ENCODE measurements at places on chromosomes 12 and 14. TPM values are rescaled to one million over a fixed set of nuclear protein-coding genes. Genes with fewer than 3 reads are reported as not detected.
A peak's percentile ranks its signal among the peaks of the same experiment; 100 is the strongest.

DNA sequence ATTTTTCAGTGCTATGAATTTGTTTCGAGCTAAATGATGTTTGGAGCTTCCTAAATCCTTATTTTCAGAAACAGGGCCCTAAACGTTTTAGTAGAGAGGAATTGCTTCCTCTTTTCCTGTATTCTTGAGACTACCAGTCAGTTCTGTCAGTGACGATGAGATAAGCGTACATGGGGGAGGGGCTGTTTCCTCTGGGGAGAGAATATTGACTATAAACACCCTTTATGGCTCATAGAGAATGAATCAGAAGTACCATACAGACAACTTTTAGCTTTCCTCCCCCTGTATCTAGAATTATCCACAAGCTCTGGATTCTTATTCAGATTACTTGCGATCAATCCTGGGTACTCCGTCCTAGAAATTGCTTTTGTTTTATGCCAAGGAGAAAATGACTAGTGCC lies 5.1 kb downstream of the TBK1 start:
- H3K4me3 ChIP-seq, result no peak overlapping the region
- no peaks in the 10 kb centered on the region for H3K27me3 ChIP-seq
- H3K4me1 ChIP-seq, result peaks cover 42% of the 10 kb centered on the region
- DNase-seq, result no peak
- peak overlapping the region; percentile 68 for H3K27ac ChIP-seq

GRCh38 chr12:78171061-78171460 lies 340.4 kb downstream of the NAV3 start:
- H3K27me3 ChIP-seq, result no peaks in the 10 kb centered on the region
- no peak for DNase-seq
- no peaks in the 10 kb centered on the region for H3K36me3 ChIP-seq
- H3K27ac ChIP-seq, result no peak overlapping the region
- H3K4me1 ChIP-seq, result no peaks in the 10 kb centered on the region

Gene LBHD2
- total RNA-seq, result not detected

Gene ACTN1
- total RNA-seq, result 56.1 TPM

DNA sequence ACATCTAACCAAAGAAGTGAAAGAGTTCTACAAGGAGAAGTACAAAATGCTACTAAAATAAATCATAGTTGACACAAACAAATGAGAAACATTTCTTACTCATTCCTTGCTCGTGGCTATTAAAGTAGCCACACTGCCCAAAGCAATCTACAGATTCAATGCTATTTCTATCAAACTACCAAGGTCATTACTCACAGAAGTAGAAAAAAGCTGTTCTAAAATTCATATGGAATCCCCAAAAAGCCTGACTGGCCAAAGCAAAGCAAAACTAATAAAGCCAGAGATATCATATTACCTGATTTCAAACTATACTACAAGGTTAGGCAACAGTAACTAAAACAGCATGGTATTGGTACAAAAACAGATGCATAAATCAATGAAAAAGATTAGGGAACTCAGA lies 305.6 kb downstream of the RPAP3 start:
- H3K27me3 ChIP-seq, result no peaks in the 10 kb centered on the region
- peaks cover 36% of the 10 kb centered on the region for H3K36me3 ChIP-seq
- no peak overlapping the region for H3K27ac ChIP-seq
- peaks cover 49% of the 10 kb centered on the region for H3K4me1 ChIP-seq
- no peak overlapping the region for H3K4me3 ChIP-seq

GRCh38 chr14:104274806-104275205 lies 136.4 kb downstream of the KIF26A start:
- no peak overlapping the region for H3K27ac ChIP-seq
- no peaks in the 10 kb centered on the region for H3K36me3 ChIP-seq
- H3K4me1 ChIP-seq, result no peaks in the 10 kb centered on the region

- H3K4me1 ChIP-seq, result peaks cover 12% of the 10 kb centered on the region
- peaks cover 28% of the 10 kb centered on the region for H3K27me3 ChIP-seq
- DNase-seq, result no peak
- no peak overlapping the region for H3K4me3 ChIP-seq
- no peak overlapping the region for H3K27ac ChIP-seq
Measured at GRCh38 chr12:6833189-6833890, 5.1 kb downstream of the P3H3 start.

Gene KRT6A
- not detected for total RNA-seq

DNA sequence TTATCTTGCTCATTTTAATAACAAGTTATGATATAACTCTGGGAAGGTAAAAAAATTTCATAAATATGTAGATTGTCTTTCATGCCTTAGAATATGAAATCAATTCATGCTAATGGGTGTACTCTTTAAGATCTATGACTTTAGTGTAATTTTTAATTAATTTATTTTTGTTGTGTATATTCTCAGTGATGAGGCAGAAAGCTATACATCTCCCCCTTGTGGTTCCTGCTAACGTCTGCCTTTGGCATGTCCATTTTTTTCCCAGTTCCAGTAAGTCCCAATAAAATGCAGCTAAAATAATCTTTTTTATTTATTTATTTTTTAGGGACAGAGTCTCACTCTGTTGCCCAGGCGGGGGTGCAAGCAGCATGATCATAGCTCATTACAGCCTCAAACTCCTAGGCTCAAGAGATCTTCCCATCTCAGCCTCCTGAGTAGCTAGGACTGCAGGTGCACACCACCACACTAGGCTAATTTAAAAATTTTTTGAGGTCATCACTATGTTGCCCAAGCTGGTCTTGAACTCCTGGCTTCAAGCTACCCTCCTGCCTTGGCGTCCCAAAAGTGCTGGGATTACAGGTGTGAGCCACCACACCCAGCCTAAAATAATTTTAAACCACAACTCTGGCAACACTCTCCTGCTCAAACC lies 3.3 kb upstream of the CHURC1 start:
- H3K27me3 ChIP-seq, result peaks cover 11% of the 10 kb centered on the region
- H3K36me3 ChIP-seq, result peaks cover 9% of the 10 kb centered on the region
- no peak overlapping the region for H3K4me3 ChIP-seq
- no peak for DNase-seq

GRCh38 chr12:108750526-108750925 lies 19.2 kb upstream of the CORO1C start:
- H3K4me1 ChIP-seq, result no peaks in the 10 kb centered on the region
- H3K27ac ChIP-seq, result no peak overlapping the region
- no peak for DNase-seq

Gene OR11G2
- total RNA-seq, result not detected

Gene WDHD1
- total RNA-seq, result 45.9 TPM

Gene FGF23
- not detected for total RNA-seq

GRCh38 chr14:56782711-56783110 lies 27.6 kb downstream of the OTX2 start:
- H3K27me3 ChIP-seq, result peaks cover 9% of the 10 kb centered on the region
- no peak for DNase-seq
- no peak overlapping the region for H3K27ac ChIP-seq
- H3K36me3 ChIP-seq, result no peaks in the 10 kb centered on the region

DNA sequence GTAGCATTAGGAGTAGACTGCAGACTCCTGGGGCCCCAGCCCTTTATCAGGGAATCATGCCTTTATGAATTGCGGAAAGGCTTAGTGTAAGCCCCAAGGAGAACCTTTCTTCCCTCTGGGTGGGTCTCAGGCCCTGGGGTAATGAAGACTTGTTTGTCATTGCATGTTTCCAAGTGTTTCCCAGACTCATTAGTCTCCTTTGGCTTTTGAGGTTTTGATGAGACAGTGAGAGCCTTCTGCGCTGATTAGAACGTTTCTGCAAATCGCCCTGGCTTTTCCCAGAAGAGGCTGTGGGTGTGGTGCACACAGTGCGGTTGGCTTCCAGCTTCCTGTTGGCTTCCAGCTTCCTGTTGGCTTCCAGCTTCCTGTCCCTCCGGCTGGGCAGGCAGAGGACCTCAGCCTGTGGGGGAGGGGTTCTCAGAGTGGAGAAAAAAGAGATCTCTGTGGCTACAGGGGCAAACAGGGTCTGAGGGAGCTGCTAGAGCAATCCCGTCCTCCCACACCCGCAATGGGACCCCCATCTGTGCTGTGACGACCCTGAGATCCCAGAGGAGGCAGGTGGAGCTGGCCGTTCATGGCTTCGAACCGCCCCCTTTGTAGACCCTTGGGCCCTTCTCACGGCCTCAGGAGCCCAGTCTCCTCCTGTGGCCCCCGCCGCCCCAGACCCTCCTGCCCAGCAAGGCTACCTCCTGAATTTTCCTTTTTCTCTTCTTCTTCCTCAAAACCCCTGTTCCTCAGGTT lies 42.1 kb downstream of the GPR68 start:
- H3K27ac ChIP-seq, result peak overlapping the region; percentile 90
- H3K27me3 ChIP-seq, result no peaks in the 10 kb centered on the region
- peak; percentile 60 for DNase-seq
- peaks cover 88% of the 10 kb centered on the region for H3K36me3 ChIP-seq
- peaks cover 79% of the 10 kb centered on the region for H3K4me1 ChIP-seq

DNA sequence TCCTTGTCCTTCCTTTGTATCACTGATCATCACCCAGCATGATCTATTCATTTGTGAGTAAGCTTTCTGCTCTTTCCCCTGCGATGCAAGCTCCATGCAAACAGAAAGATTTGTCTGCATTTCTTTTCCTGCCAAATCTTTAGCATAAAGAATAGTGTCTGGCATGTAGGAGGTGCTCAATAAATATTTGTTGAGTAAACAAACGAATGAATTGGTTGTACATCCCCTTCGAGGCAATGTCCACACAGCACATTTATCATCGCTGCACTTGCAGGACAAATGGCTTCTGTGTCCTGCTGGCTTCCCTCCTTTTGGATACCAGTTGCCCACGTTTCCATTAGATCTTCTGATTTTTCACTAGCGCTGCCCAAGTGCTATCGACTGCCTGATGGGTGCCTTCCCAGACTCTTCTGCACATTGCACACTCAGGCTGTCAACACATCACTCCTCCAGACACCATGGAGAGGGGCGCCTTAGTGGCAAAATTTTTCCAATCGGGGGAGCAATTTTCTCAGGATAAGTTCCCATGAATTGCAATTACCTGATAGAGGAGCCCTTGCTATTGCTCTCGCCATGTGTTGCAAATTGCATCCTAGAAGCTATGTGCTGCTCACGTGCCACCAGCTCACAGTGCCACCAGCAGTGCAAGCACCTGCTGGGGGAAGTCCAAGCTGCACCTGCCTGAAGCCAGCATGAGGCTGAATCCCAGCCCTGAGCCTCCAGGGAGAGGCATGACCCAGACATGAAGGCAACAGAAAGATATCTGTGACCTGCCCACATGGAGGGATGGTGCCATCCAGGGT lies 206.6 kb downstream of the KIF26A start:
- H3K4me1 ChIP-seq, result no peaks in the 10 kb centered on the region
- DNase-seq, result no peak
- no peak overlapping the region for H3K4me3 ChIP-seq
- peaks cover 7% of the 10 kb centered on the region for H3K27me3 ChIP-seq

- no peaks in the 10 kb centered on the region for H3K36me3 ChIP-seq
- peaks cover 28% of the 10 kb centered on the region for H3K27me3 ChIP-seq
- no peaks in the 10 kb centered on the region for H3K4me1 ChIP-seq
- no peak for DNase-seq
Measured at GRCh38 chr12:26153421-26154154, 28.8 kb upstream of the BHLHE41 start.

DNA sequence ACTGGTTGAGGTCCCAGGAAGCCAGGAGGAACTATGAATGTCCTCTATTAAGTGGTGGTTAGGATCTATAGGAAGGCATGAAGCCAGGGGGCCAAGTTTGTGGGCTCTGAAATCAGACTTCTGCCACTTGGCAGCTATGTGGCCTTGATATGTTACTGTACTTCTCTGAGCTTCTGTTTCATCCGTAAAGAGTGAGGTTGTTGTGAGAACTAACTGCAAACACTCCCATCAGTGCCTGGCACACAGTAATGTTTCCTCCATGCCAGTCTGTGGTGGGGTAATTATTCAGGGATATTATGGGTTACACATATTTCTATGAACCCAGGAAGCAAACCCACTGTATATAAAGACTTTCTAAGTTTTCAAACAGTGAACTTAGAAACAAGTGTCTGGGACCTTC lies 57.4 kb downstream of the PLXNC1 start:
- H3K4me3 ChIP-seq, result peak overlapping the region; percentile 65
- peak overlapping the region; percentile 85 for H3K27ac ChIP-seq
- no peaks in the 10 kb centered on the region for H3K27me3 ChIP-seq
- peaks cover 79% of the 10 kb centered on the region for H3K4me1 ChIP-seq
- peak; percentile 33 for DNase-seq
- H3K36me3 ChIP-seq, result peaks cover 59% of the 10 kb centered on the region

Gene ASCL1
- total RNA-seq, result not detected

Gene DPF3
- total RNA-seq, result 10.3 TPM

Gene PRH2
- total RNA-seq, result not detected

GRCh38 chr12:122813310-122813713 lies 21.9 kb upstream of the HIP1R start:
- H3K27me3 ChIP-seq, result no peaks in the 10 kb centered on the region
- no peak overlapping the region for H3K4me3 ChIP-seq
- no peak overlapping the region for H3K27ac ChIP-seq
- H3K4me1 ChIP-seq, result peaks cover 5% of the 10 kb centered on the region
- no peak for DNase-seq
- H3K36me3 ChIP-seq, result no peaks in the 10 kb centered on the region

DNA sequence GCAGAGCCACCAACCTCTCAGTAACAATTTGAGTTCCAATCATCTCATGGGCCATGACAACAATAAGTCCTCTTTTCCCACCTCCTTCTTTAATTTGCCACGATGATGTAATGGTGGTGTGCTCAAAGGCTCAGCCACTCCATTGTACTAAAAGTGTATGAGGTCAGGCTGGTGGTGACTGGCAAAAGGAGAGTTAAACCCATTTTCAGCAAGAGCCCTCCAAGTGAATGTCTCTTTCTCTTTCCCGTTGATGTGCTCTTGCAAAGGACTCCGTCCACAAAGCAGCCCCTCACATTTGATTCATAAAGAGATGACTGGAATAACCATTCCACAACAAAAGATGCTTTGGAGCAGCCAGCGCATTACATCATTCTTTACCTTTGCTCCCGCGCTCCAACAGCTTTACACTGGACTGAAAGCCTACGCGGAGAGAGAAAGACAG lies 41.6 kb downstream of the DUSP16 start:
- H3K27ac ChIP-seq, result no peak overlapping the region
- no peak for DNase-seq
- H3K36me3 ChIP-seq, result peaks cover 20% of the 10 kb centered on the region
- no peak overlapping the region for H3K4me3 ChIP-seq
- H3K27me3 ChIP-seq, result no peaks in the 10 kb centered on the region

Gene AQP6
- total RNA-seq, result not detected

- no peaks in the 10 kb centered on the region for H3K36me3 ChIP-seq
- H3K27me3 ChIP-seq, result peaks cover 38% of the 10 kb centered on the region
- H3K27ac ChIP-seq, result no peak overlapping the region
- H3K4me3 ChIP-seq, result no peak overlapping the region
Measured at GRCh38 chr12:106132175-106133135, 6.3 kb downstream of the NUAK1 start.
